Karpas-422 (cell line): ENCODE measurements at places on chromosomes 3 and 15.

DNA sequence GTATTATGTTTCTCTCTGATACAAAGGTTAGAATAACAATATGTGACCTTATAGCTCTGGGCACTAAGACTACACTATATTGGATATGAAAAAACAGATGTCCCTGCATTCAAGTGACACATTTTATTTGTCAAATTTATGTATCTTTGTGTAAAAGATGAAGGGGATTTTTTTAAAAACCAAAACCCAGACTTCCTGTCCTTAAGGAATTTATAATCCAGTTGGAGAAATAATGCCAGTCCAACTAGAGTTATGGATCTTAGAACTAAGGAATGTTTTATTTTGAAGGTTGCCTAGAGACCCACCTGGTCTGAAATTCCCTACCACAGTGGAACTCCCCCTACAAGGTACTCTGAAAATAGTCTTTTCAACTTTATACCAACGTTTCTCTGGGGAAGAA lies 33.3 kb upstream of the PIK3CB start:
- no peak for DNase-seq

DNA sequence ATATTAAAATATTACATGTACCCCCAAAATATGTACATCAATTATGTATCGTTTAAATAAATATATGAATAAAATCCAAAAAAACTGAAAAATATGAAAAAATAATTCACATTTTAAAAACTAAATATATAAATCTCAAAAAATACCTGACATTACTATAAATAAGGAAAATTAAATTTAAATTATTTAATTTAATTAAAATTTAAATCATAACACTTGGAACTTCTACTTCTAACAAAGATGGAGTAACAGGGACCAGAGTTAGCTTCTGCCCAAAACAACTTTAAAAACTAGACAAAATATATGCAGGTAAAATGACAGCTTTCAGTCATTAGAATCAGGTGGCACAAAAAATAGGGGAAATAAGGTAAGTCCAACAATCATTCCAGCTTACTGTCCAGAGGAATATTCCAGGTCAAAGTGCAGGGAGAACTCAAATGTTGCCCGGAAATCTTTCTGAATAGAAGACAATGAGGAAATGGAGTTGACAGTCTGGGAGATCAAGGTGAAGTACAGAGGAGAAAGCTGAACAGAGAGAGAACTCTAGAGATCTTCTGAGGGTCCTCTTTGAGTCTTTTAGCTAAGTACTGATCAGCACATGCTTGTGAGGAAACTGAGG lies 207.7 kb upstream of the ATP11B start:
- DNase-seq, result no peak

GRCh38 chr3:51539291-51539941 lies 897 bp downstream of the RAD54L2 start:
- peak; percentile 72 for DNase-seq

DNA sequence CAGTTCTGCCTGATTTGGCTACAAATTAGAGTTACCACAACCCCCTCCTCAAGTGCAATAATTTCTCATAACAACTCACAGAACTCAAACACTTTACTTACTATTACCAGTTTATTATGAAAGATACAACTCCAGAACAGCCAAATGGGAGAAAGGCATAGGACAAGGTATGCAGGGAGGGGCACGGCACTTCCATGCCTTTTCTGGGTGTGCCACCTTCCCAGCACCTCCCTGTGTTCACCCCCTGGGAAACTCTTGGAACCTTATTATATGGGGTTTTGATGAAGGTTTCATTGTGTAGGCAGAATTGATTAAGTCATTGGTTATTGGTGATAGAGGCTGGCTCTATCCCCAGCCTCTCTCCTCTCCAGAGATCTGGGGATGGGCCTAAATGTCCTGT lies 66.6 kb upstream of the RAP2B start:
- DNase-seq, result no peak

DNA sequence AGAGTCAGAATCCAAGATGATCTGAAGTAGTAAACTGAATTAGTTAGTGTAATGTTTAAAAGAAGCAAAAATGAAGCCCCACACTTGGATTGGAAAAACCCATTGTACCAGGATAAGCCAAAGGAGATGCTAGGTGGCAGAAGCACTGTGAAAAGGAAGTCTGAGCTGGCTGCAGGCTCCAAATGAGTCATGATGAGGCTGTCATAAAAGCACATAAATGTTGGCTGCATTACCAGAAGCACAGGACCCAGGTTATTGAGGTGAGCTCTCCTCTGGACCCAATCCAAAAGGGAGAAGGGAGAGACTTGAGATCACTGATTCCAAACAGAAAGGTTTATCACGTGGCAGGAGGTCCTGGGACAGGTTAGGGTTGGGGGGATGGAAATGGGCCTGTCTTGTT lies 3.2 kb upstream of the ACAN start:
- no peak for DNase-seq

- DNase-seq, result no peak
Measured at GRCh38 chr15:70203981-70204560, 106.4 kb upstream of the TLE3 start.

DNA sequence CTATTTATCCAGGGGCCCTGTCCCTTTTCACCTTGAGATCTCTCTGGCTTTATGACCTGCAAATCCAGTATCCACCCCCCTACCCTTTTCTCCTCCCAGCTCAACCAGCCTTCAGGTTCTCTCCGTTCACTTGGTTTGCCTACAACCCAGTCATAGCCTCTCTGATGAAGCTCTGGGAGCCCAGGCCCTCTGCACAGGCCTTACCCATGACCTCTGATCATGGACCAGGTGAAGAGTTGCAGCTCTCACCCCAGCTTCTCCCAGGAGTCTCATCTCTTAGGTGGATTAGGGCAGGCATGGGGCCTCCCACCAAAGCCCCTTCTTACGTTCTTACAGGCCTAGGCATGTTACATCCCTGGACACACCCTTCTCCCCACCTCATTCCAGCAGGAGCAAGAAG lies 59.8 kb downstream of the EXOG start:
- DNase-seq, result no peak

- no peak for DNase-seq
Measured at GRCh38 chr15:57495554-57496165, 96.0 kb upstream of the MYZAP start.

DNA sequence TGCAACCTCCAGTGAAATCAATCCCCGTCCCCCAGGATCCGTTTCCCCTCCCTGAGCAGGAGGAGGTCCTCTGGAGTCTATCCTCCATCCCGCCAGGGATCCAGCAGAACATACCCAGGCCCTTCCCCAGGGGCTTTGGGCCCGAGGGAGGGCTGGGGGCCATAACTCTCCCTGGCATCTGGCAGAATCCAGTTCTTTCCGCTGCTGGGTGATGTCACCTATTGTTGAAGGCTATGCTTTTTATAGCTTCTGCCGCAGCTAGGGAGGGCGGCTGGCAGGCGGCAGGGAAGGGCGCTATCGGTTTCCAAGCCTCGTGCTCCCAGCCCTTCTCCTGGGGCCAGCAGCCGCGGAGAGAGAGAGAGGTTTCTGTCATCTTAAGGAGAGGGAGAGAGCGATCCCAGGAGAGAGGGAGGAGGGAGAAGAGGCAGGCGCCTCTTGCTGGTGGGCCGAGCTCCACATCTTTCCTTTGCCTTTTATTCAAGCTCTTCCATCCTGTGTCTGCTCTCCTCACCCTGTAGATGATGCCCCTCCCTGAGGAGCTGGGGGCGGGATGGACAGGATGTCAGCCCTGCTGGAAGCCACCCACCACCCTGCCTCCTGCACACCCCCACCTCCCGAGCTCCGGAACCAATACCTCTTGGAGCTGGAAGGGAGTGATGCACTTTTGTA lies 120.1 kb downstream of the ANP32A start:
- DNase-seq, result no peak
